ENCODE measurements at places on chromosomes 13 and 19. TPM values are rescaled to one million over a fixed set of nuclear protein-coding genes. Genes with fewer than 3 reads are reported as not detected.

DNA sequence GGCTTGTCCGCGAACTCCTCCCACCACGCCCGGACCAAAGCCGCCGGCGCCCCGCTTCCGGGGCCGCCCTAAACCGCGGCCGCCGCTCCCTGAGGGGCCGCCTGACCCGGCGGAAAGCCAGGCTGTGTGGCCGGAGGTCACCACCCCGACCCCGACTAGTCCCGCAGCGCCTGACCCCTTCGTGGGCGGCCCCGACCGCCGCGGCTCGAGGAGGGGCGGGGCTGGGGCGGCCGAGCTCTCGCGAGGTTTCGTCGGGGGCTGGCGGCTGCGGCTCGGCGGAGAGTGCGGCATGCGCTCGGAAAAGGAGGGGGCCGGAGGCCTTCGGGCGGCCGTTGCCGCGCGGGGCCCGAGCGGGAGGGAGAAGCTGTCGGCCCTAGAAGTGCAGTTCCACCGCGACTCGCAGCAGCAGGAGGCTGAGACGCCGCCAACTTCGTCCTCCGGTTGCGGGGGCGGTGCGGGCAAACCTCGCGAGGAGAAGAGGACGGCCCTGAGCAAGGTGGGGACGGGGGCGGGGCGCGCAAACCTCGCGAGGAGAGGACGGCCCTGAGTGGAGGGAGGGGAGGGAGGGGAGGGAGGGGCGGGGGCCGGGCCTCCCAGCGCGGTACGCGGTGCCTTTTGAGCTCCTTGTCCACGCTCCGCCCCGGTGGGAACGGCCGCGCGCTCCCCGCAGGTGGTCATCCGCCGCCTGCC lies at the start of gene UPF3A:
Gene UPF3A, plus strand, starts transcription at position 251 of the 690 bp plus-strand sequence. Its CDS starts 39 bp downstream, at position 290.
- peak; percentile 85 for DNase-seq

DNA sequence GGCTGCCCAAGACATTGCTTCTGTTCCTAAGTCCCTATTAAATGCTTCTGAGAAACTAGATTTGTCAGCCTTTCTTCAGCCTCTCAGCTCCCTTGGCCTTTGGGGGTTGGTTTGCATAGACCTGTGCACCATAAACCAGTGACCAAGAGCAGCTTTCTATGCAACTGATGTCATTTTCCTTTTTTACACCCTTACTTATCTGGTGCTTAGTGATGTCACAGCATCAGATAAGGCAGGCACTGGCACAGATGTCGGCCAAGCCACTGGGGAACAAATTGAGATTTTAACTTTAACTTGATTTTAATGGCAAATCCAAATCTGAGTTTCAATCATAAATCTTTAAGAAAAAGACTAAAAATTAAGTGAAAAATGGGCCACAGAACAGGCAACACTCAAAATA lies 59.8 kb downstream of the RUBCNL start:
- DNase-seq, result no peak

DNA sequence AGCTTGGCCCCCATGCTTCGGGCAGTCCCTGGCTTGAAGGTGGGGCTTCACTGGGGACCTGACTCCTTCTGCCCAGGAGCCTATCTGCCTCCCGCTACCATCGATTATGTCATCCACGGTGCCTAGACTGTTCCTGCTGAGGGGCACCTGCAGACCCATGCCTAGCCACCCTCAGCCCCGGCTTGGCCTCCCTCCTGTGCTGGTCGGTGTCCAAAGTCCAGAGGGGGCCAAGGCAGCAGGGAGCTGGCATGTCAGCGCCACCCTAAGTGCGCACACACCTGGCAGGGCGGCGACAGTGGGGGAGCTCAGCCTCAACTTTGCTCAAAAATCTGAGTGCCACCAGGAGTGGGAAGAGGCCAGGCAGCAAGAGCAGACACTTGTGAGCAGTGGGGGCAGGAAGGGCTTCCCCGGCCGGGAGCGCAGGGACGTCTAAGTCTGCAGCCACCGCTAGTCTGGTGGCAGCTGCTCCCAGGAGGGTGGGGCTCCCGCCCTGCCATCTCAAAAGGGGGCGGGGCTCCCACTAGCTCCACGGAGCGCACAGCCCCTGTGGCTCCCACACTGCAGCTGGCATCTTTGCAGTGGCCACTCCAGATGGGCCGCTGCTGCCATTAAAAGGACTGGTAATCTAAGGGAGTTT lies 13.5 kb upstream of the URAD start:
- no peak for DNase-seq

DNA sequence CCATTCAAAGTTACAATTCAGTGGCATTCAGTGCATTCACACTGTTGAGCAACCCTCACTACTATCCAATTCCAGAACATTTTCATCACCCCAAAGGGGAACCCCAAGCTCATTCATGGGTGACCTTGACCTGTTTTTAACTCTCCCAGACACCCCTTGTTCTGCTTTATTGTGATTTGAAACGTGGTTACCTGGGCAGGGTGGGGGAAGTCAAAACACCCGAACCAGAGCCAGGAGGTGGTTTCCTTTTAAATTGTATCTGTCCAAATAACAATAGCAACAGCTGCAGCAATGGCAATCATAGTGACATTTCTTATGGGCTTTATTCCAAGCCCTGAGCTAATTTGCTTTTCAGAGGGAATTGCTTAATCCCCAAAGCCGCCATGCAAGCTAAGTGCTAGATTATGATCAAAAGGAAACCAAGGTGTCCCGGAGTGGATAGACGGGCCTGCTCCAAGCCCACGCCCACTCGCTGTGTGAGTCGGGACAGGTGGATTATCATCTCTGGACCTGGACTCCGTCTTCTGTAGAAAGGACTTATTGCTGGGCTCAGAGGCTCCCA lies 6.1 kb downstream of the PTGIR start:
- no peak for DNase-seq

- DNase-seq, result no peak
Observed at GRCh38 chr19:33393286-33394005, 19.9 kb downstream of the CEBPG start.

DNA sequence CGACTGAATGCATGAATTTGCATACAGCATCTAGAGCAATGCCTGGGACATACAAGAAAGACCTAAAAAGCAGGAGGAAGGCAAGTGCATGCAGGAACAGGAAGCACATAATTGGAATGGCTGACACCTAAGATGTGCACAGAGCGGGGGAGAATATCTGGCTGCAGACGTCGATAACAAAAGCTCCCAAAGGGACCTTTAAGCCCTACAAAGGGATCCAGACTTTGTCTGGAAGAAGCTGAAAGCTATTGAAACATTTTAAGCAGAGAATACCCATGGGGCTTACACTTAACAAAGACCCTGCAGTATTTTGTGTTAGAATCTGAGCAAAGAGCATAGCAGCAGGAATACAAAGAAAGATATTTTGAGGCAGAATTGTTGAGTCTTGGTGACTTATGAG lies 107.4 kb upstream of the CLDN10 start:
- no peak for DNase-seq

GRCh38 chr13:75395901-75396300 lies 86.1 kb downstream of the TBC1D4 start:
- no peak for DNase-seq

GRCh38 chr19:55442372-55442961 lies 633 bp downstream of the SHISA7 start:
- DNase-seq, result no peak

Gene NCCRP1
- not detected for total RNA-seq
